Subcutaneous preadipocyte (primary cell): ENCODE measurements at places on chromosomes 12 and 14. TPM values are rescaled to one million over a fixed set of nuclear protein-coding genes. Genes with fewer than 3 reads are reported as not detected.

The RAB15 gene
- total RNA-seq: 1.1 and 2.2 TPM in 2 replicates

The SELPLG gene
- 0.73 and 0.98 TPM in 2 replicates for total RNA-seq

The KLRC4 gene
- not detected in 2 replicates for total RNA-seq

The ADCY4 gene
- 3.7 and 11.5 TPM in 2 replicates for total RNA-seq

The AQP6 gene
- not detected in 2 replicates for total RNA-seq

The C12orf54 gene
- total RNA-seq: not detected in 2 replicates

The ZDHHC22 gene
- total RNA-seq: not detected in 2 replicates

The RNF212B gene
- not detected in 2 replicates for total RNA-seq

The GALNT9 gene
- total RNA-seq: 0.37 and 0.39 TPM in 2 replicates

The IL23A gene
- total RNA-seq: 0.20 TPM in 1 of 2 replicates, not detected in the other

The CACNB3 gene
- 11.3 and 14.0 TPM in 2 replicates for total RNA-seq

The LGR5 gene
- total RNA-seq: not detected in 2 replicates

The PAPLN gene
- 4.8 and 8.0 TPM in 2 replicates for total RNA-seq

The NAV3 gene
- total RNA-seq: 66.1 and 182 TPM in 2 replicates

The BATF gene
- total RNA-seq: not detected in 2 replicates

The TMPRSS12 gene
- total RNA-seq: not detected in 2 replicates

The OR6C2 gene
- not detected in 2 replicates for total RNA-seq

The BMP4 gene
- total RNA-seq: 0.39 and 1.5 TPM in 2 replicates

The WBP11 gene
- 13.6 and 21.9 TPM in 2 replicates for total RNA-seq

The G2E3 gene
- total RNA-seq: 17.3 and 30.7 TPM in 2 replicates

The TMEM121 gene
- 2.9 and 3.3 TPM in 2 replicates for total RNA-seq

The HHIPL1 gene
- 1.8 and 2.2 TPM in 2 replicates for total RNA-seq
